Naive thymus-derived CD4-positive, alpha-beta T cell (primary cell): ENCODE measurements at places on chromosomes 13 and 19. TPM values are rescaled to one million over a fixed set of nuclear protein-coding genes. Genes with fewer than 3 reads are reported as not detected.
A peak's percentile ranks its signal among the peaks of the same experiment; 100 is the strongest.

GRCh38 chr19:14072535-14073260 lies at the start of gene MISP3:
Gene MISP3 (plus strand): TSS chr19:14072786. CDS start chr19:14073310, 524 bp downstream.
- peak within 1 kb of the TSS; percentile 91 for H3K4me3 ChIP-seq
- H3K27ac ChIP-seq = peak within 1 kb of the TSS; percentile 50
- H3K36me3 ChIP-seq = no peaks in the 10 kb centered on the region
- no peaks in the 10 kb centered on the region for H3K27me3 ChIP-seq

- H3K4me3 ChIP-seq = no peak overlapping the region
- DNase-seq = no peak
- H3K27me3 ChIP-seq = no peaks in the 10 kb centered on the region
- no peaks in the 10 kb centered on the region for H3K4me1 ChIP-seq
- no peaks in the 10 kb centered on the region for H3K36me3 ChIP-seq
Measured at GRCh38 chr13:66612983-66613382, 617.2 kb downstream of the PCDH9 start.

DNA sequence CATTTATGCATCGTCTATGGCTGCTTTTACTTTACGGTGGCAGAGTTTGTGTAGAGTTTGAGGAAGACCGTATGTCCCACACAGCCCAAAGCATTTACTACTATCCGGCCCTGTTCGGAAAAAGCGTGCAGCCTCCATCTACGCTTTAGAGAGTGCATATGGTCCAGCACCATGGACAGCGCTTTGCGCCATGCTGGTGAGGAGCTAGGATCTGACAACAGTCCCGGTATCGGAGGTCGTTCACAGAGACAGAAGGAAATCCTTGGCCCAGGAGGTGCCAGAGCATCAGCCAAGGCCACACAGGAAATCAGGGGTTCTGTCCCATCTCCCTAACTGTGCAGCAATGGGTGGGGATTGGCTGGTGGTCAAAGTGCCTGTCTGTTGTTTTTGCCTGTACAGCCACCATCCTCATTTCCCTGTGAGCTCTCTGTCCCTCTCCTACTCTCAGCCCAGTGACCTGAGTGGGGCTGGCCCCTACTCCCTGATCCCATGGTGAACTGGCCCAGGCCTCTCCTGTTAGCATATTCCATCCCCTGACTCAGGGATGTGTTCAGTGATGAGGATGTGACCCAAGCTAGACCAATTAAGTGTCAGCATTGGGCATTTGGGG lies 16.2 kb upstream of the PRODH2 start:
- no peak overlapping the region for H3K27ac ChIP-seq
- H3K4me3 ChIP-seq = no peak overlapping the region
- H3K4me1 ChIP-seq = no peaks in the 10 kb centered on the region

DNA sequence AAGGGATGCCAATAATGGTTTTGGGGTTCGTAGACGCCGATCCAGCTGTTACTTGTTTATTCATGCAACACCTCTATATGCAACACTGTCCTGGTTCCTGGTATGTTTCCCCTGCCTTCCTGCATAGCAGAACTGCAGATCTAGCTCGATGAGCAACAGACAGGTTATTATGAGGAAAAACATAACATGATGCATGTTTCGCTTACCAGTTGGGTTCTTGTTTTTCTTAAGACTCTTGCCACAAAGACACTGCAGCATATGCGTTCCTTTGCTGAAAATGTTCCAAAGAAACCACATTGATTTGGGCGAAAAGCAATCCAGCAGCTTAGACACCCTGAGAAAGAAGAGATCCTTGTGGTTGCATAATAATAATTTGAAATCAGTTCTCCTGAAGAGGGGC lies 583 bp downstream of the FGF14 start:
- peak overlapping the region; percentile 33 for H3K4me3 ChIP-seq
- H3K27ac ChIP-seq = no peak overlapping the region
- DNase-seq = no peak
- H3K27me3 ChIP-seq = no peaks in the 10 kb centered on the region

GRCh38 chr13:110559429-110559943 lies 2.0 kb downstream of the RAB20 start:
- H3K4me3 ChIP-seq = no peak overlapping the region
- H3K27me3 ChIP-seq = no peaks in the 10 kb centered on the region
- peak overlapping the region; percentile 22 for H3K27ac ChIP-seq
- peaks cover 4% of the 10 kb centered on the region for H3K4me1 ChIP-seq
- no peak for DNase-seq

GRCh38 chr13:30810261-30810701 lies 74.9 kb downstream of the ALOX5AP start:
- H3K27me3 ChIP-seq = no peaks in the 10 kb centered on the region
- H3K27ac ChIP-seq = no peak overlapping the region
- no peak for DNase-seq
- no peak overlapping the region for H3K4me3 ChIP-seq

IL17D gene
- 0.32 TPM for total RNA-seq

CEACAM7 gene
- total RNA-seq = not detected

MIDN gene
- total RNA-seq = 102 TPM
